ENCODE measurements at places on chromosomes 3 and 15.

- peak; percentile 82 for DNase-seq
Observed at GRCh38 chr3:134952371-134952770, 157.3 kb downstream of the EPHB1 start.

DNA sequence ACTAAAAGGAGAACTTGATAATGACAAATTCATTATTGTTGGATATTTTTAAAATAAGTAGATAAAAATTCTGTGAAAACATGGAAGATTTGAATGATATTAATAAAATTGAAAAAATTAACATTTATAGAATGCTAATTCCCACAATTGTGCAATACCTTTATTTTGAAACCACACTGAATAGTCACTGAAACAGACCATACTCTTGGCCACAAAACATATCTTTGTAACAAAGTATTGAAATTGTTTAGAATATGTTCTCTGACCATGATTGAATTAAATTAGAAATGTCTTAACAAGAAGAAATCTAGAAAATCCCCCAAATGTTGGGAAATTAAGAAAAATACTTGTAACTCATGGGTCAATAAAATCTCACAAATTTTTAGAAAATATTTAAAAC is 49.2 kb downstream of the ARHGAP11B start:
- no peak for DNase-seq

GRCh38 chr3:123842711-123843110 is 41.4 kb downstream of the MYLK start:
- DNase-seq: no peak

GRCh38 chr3:114659109-114660061 is 365.6 kb downstream of the TIGIT start:
- DNase-seq: no peak

GRCh38 chr15:39267685-39268084 is 313.2 kb upstream of the THBS1 start:
- DNase-seq: no peak

GRCh38 chr15:36234743-36235142 is 344.7 kb upstream of the CDIN1 start:
- no peak for DNase-seq

DNA sequence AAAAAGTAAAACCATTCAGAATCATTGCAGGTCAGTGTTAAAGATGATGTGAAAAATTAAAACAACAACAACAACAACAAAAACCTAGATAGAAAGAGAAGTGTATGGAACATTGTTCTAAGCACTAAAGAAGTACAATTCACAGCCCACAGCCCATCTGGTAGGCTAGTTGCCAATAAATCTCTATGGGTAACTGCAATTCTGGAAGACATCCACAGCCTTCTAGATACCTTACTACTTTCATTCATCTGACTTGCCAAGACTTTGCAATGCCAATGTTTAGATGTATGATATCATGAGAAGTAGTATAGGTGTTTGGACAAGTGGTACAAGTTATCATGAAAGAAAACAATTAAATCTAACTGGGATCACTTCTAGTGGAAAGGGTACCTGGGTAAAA is 198.6 kb downstream of the VGLL3 start:
- no peak for DNase-seq

- no peak for DNase-seq
Observed at GRCh38 chr3:154919226-154919625, 160.9 kb upstream of the MME start.

GRCh38 chr3:179697736-179698332 is 45.0 kb downstream of the USP13 start:
- no peak for DNase-seq

- no peak for DNase-seq
Observed at GRCh38 chr3:13626396-13626795, 77.5 kb downstream of the FBLN2 start.

DNA sequence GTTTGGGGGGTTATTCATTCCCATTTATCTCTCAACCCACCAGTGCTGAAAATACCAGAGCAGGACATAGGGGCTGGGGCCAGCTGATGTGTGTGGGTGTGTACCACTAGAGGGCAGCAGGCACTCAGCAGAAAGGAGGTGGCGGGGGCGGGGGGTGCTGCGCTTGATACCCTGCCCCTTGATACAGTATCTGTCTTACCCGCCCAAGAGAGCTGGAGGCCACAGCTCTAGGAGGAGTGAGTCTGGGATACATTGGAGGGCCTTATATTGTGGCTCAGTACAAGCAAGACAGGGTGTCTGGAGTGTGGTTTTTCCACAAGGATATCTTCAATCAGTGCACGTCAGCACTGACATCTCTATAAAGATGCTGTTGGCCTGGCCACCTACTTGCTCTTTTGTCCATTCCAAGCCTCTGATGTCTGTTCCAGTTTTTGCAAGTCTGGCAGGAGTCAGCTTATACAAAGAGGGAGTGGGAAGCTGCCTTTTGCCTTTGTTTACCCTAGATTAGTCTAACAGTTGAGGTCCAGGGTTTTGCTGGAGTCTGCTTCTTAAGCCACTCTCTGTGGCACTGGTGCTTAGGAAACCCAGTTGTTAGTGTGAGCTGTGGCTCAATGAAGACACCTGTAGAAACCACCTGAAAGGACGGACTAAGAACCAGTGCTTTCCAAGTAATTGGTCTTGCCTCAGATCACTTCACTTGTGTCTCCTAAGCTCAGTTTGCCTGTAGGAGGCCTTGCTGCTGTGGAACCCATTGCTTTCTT is 1.5 kb upstream of the RBM15B start:
- no peak for DNase-seq

DNA sequence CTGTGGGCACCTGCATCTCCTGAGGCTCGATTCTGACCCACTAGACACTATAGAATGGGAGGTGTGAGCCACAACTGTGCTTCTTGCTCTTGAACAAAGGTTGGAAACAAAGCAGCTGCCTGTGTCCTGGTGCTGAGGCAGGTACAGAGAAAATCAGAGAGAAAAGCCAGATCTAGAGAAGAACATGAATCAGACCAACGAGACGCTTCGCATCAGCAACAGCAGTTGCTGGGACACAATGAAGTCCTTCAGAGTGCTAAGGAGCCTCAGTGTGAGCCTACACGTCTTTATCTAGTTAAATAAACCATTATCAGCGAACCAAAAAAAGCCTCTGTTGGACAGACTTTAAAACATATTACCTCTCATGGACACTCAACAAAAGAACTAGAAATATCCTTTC is 86.3 kb upstream of the MEX3B start:
- no peak for DNase-seq

- DNase-seq: peak; percentile 49
Observed at GRCh38 chr15:48963524-48964113, at the start of gene SHC4. TSS of gene SHC4 (minus strand) at chr15:48963919. CDS start at chr15:48963015, 904 bp downstream.

- no peak for DNase-seq
Observed at GRCh38 chr15:71800190-71800589, 10.2 kb upstream of the NR2E3 start.

DNA sequence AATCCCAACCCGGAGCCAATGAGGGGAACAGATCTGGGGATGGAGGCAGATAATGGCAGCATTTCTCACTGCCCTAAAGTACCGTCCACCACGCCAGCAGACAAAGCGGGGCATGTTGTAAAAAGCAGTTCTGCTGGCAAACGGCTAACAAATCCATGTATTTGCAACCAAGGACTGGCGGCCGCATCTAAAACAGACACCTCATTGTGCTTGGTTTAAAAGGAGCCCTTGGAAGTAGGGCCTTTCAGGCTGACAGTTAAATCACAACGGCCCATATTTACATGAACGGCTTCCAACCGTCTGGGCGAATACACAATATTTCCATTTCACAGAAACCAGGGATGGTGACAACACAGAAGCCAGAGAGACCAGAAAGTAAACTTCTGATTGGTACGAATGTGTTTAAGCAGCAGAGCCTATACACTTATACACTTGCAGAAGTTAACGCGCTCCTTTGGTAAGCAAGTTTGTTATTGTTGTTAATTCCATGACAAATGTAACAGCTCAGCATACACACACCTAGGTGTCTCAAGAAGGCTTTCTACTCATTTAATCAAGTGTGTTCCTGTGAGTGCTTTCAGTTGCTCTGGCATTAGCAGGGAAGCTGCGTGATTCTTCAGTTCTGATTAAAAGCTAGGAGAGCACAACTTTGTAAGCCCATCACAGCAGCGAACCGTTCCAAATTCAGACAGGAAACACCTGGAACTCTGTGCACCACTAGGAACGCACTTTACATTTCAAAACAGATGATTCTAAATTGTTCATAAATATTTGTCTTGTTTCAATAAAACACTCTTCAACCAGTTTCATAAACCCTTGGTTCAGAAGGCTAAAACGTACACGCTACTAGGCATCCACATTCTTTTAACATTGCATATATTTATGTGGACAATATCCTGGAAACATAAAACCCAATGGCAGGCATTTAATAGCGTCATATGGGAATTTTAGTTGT is 112.9 kb downstream of the PDZRN3 start:
- DNase-seq: peak; percentile 18

DNA sequence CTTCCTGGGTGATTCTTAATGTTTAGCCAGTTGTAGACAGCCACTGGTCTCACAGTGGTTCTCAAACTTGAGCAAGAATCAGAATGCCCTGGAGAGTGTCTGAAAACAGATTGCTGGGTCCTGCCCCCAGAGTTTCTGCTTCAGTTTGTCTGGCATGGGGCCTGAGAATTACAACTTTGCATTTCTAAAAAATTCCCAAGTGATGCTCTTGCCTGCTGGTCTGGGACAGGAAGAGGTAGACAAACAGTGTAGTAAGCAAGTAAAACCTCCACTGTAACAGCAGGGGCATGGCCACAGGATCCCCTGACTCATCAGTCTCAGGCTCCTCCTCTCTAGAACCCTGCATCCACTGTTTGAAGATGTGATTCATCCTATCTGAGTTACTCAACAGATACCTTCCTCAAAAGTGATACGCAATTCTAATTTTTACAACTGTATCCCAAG is 36.5 kb downstream of the DZIP1L start:
- DNase-seq: no peak

DNA sequence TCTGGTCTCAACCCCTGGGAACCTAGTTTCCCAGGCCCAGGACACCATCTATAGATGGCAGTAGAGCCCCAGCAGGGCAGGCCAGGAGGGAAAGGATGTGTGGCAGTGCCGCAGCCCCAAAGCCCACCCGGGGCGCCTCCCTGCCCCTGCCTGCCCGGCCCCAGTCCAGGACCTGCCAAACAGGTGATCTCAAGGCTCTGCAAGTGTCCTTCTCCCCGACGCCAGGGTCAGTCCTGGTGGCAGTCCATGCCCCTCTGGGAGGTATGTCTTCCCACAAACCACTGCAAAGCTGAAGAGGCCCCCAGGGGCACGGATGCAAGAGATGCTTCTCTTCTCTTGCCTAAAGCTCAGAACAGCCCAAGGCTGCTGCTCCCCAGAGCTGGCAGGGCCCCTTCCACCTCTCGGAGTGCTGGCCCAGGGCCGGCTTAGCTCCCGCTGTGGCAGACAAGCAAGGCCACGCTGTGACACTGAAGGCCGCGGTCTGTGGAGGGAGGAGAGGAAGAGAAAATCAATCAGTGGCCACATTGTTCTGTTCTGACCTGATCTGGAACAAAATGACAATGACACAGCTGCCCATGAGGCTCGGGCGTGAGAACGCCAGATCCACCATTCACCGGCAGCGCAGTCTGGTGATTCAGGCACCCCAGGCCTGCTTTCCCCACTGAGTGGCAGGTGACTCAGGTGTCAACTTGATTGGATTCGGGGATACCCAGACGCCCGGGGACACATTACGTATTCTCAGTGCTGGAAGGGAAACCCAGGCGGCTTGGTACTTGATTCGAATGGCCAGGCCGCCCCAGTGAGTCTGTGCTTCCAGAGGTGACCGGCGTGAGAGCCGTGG is 34.0 kb downstream of the KLHL25 start:
- no peak for DNase-seq

DNA sequence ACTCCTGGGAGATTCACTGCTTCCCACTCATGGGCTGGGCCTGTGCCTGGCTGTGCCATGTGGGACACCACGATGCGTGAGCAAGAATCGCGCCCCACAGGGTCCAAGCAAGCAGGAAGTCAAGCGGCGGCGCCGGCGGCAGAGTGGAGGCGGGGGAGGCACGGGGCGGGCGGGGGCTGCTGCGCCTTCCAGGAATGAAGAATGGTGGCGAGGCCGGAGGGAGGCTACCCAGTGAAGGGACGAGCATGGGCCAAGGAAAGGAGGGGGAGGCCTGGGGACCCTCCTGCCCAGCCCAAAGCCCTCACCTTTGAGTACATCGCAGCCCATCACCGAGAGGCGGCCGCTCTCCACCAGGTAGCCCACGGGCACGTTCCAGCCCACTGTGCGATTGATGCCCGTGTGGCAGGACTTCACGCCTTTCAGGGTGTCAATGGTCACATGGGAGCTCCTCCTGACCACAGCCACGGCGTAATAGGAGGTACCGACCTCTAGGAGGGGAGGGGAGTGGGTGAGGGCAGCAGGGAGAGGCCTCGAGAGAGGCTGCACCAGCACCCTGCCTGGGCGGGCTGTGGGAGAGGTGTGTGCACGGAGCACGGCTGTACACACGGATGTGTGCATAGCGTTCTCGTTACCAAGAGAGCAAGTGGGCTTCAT is 5.5 kb downstream of the MELTF start:
- DNase-seq: no peak

- no peak for DNase-seq
Observed at GRCh38 chr3:33075995-33076394, 21.0 kb downstream of the GLB1 start.

DNA sequence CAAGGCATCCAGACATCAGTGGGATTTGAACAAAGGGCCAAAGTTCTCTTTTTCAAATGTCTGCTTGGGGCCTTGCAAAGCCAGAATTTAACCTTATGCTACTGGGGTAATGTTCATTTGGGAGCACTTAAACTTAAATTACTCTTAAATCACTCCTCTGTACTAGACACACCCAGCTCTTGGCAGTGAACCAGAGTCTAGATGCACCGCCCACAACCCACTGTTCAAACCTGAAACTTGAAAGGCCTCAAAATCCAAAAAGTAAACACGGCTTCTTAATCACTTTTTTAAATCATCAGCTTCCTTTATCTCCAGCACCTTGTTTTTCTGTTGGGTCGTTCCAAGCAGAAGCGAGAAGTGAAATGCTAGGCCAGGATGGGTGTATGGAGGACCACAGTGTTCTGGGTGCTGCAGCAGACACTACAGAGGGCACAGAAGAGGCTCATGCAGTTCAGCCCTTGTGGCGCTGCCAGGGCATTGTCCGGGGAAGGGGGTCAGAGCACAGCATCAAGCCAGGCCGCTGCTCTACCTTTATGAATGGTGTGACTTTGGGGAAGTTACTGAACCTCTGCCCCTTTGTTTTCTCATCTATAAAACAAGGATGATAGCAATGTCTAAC is 28.8 kb downstream of the MECOM start:
- DNase-seq: no peak

GRCh38 chr3:140630366-140630765 is 47.5 kb upstream of the TRIM42 start:
- no peak for DNase-seq

- DNase-seq: no peak
Observed at GRCh38 chr15:89230277-89230676, 8.9 kb upstream of the RLBP1 start.

DNA sequence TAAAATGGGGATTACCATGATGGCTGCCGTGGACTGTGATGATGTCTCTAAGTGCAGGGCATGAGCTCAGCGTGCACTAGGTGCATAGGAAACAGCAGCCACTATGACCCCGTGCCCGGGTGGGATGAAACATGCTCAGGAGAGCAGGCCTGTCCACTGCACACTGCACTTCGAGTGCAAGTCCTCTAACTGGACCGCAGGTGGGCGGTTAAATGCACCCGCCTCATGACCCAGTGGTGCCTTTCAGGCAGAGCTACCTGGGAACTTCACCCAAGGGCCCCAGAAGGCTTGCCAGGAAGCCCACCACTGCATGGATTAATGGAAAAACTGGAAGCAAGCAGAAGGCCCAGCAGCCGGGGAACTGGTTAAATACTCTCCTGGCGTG is 34.0 kb downstream of the PRKCD start:
- DNase-seq: no peak

- no peak for DNase-seq
Observed at GRCh38 chr15:67826717-67827561, 1.6 kb downstream of the SKOR1 start.

GRCh38 chr15:43253431-43254403 is 13.0 kb downstream of the TGM5 start:
- DNase-seq: no peak
